Naive thymus-derived CD4-positive, alpha-beta T cell (primary cell): ENCODE measurements at places on chromosomes 5 and 9. TPM values are rescaled to one million over a fixed set of nuclear protein-coding genes. Genes with fewer than 3 reads are reported as not detected.

- no peak for DNase-seq
Observed at GRCh38 chr5:138961221-138961620, 86.1 kb upstream of the LRRTM2 start.

DNA sequence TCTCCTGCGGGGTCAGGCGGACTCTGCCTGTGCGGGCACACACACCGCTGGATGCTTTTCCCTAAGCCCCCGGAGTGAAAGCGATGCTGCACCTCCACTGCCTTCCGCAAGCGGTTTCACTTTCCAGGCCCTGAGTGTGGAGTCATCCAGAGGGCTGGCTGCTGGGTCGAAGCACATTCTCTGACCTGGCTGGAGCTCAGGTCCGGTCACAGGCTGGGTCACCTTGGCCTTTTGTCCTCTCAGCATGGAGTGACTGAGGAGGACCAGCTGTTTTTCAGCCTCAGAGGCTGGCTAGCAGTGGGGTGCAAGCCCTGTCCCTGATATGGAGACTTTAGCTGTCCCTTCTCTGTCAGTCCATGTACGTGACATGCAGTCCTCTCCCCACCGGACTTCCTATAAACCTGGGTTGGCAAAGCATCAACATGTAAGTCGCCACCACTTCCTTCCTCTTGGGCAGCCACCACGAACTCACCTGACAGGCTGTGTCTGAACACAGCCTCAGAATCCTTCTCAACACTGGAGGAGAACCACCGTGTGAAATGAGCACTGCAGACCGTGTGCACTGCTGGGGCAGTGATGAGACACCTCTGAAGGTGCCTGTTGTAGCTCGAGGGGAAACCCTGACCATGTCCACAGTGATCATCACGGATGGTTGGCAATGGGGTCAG is 51.3 kb downstream of the GADD45G start:
- DNase-seq, result no peak

PRDM9 gene
- not detected for total RNA-seq

INSL4 gene
- total RNA-seq, result not detected

DNA sequence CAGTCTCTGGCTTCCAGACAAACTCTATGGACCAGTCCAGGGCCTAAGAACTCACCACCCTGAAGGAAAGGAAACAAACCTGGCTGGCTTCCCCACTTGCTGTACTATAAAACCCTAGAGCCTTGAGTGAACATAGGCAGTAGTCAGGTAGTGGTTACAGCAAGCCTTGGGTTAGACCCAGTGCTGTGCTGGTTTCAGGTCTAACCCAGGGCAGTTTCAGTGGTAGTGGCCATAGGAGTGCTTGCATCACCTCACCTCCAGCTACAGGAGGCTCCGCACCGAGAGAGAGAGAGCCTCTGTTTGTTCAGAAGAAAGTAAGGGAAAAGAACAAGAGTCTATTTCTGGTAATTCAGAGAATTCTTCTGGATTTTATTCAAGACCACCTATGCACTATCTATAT is 714.1 kb upstream of the CDH10 start:
- DNase-seq, result no peak

PDE6A gene
- not detected for total RNA-seq

PARP8 gene
- total RNA-seq, result 158 TPM
